Stomach (tissue), 19 donors: ENCODE measurements at places on chromosomes 1 and 21. TPM values are rescaled to one million over a fixed set of nuclear protein-coding genes. Genes with fewer than 3 reads are reported as not detected.

DNA sequence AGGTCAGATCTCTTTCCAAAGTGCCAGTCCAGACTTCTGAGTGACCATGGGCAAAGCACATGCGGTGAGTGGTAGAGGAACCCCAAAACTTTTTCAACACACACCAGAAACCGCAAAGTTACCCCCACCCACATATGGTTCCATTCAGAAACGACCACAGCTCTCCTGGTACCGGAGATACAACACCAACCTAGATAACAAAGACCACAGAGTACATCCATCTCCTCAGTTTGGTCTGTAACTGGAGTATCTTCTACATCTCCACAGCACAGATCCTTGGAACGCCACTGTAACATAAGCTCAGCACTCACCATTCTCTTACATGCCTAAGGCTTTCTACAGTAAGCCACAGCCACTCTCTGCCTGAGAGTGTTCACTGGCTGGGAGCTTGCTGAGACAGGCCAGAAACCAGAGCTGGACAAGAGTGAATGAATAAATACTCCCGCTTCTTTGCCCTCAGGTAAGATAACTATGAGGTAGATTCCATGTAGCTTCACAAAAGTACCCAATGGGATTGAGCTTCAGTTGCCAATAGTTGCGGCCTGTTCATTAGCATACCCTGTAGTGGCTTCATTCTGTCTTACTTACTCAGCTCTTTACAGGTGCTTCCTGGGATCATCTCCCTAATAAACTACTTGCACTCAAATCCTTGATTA lies 81.8 kb downstream of the SMYD3 start:
- no peak overlapping the region for H3K4me3 ChIP-seq
- H3K27ac ChIP-seq, result no peak overlapping the region
- H3K27me3 ChIP-seq, result no peaks in the 10 kb centered on the region
- H3K4me1 ChIP-seq, result no peaks in the 10 kb centered on the region
- no peaks in the 10 kb centered on the region for H3K36me3 ChIP-seq
- DNase-seq, result no peak

GRCh38 chr1:56135069-56135863 lies 444.1 kb downstream of the PLPP3 start:
- H3K4me1 ChIP-seq, result peaks cover 8% of the 10 kb centered on the region
- no peaks in the 10 kb centered on the region for H3K36me3 ChIP-seq
- no peaks in the 10 kb centered on the region for H3K27me3 ChIP-seq
- no peak overlapping the region for H3K4me3 ChIP-seq
- no peak overlapping the region for H3K27ac ChIP-seq

- DNase-seq, result no peak
- H3K27ac ChIP-seq, result no peak overlapping the region
- no peaks in the 10 kb centered on the region for H3K27me3 ChIP-seq
These were observed 46.8 kb downstream of the SAMSN1 start for GRCh38 chr21:14499316-14499715.

GRCh38 chr1:77283701-77284425 lies 2.0 kb downstream of the AK5 start:
- no peak overlapping the region for H3K27ac ChIP-seq
- no peaks in the 10 kb centered on the region for H3K36me3 ChIP-seq
- H3K4me3 ChIP-seq, result no peak overlapping the region

GRCh38 chr1:241413386-241413785 lies 56.4 kb upstream of the RGS7 start:
- H3K4me3 ChIP-seq, result no peak overlapping the region
- H3K27ac ChIP-seq, result no peak overlapping the region
- no peak for DNase-seq
- no peaks in the 10 kb centered on the region for H3K36me3 ChIP-seq
- H3K27me3 ChIP-seq, result no peaks in the 10 kb centered on the region

DNA sequence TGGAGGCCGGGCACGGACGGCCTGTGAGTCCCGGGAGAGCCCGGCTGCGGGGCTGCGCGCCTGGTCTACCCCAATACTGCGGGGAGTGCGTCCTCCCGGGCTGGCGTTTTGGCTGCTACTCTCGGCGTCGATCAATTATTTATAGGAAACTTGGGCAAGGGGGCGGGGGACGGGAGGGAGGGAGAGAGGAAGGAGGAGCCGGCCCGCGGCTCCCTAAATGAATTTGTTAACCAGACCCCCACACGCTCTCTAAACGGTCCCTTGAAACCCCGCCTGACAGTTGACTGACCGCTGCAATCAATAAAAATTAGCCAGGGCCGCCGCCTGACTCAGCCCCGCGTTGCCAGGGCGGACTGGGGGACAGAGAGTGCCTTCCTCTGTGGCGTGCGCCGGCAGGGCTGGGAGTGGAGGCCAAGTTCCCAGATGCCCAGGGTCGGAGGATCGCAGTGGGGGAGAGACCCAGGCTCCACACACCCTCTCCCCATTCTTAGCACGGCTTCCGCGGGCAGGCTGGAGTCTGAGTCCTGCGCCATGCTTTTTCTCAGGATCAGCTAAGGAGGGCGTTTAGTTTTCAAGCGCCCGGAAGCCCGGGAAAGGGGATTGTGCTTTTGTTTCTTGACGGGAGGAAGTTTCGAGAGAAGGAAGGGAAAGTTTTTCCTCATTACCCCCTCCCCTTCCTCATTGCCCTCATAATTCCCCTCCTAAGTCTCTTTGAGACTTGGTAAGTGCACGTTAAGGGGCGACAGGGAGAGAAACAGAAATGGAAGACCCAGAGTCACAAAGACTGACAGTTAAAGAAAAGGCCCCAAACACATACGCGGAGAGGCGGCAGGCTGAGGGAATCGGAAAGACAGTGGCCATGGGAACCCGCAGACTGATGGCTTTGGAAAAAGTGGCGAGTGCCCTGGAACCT lies 6.2 kb downstream of the PAX7 start:
- H3K4me3 ChIP-seq, result no peak overlapping the region
- no peak overlapping the region for H3K27ac ChIP-seq
- DNase-seq, result no peak
- H3K4me1 ChIP-seq, result no peaks in the 10 kb centered on the region
- H3K27me3 ChIP-seq, result peaks cover 99% of the 10 kb centered on the region

The GJC2 gene
- 0.87 TPM for polyA plus RNA-seq

The CLEC20A gene
- 0.31 TPM for polyA plus RNA-seq
